ENCODE measurements at places on chromosomes 6 and 20. TPM values are rescaled to one million over a fixed set of nuclear protein-coding genes. Genes with fewer than 3 reads are reported as not detected.

DNA sequence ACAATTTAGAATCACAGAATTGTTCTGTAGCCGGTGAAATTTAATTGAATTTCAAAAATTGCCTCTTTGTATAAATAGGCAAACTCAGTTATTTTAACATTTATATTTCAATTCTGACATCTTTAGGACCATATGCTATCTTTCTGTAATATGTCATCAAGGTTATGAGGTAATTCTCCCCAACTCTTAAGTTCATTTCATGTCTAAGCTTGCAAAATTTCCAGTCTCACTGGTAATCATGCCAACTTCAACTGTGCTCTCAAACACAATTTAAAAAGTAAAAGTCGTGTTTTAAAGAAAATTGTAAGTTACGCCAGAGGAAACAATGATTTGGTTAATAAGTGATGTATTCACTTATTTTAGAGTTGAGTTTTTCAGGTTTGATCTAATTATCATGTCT is 1.4 kb downstream of the NCOA7 start:
- no peak for DNase-seq

GRCh38 chr6:13447949-13448724 is 39.3 kb downstream of the GFOD1 start:
- no peak for DNase-seq

GRCh38 chr6:159434410-159434809 is 258.6 kb downstream of the SOD2 start:
- DNase-seq: no peak

DNA sequence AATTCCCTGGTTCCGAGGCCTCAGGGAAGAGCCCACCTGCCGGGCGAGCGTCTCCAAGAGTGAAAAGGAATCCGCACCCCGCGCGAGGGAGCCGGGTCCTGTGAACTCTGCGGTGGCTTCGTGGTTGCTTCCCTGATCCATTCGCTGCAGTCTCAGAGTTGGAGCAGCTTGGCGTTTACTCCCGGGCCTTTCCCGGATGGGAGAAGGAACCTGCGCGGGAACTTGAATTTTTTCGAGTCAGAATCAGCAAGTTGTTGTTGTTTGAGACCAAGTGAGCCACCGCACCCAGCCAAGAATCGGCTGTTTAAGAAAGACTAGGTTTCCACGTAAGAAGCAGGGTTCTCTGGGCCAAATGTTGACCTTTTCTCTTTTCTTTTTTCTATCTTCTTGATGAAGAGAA is 12.9 kb downstream of the PRSS16 start:
- DNase-seq: no peak

GRCh38 chr6:42402184-42402583 is 49.5 kb downstream of the TRERF1 start:
- peak; percentile 46 for DNase-seq

GRCh38 chr6:31209137-31209536 is 38.7 kb upstream of the POU5F1 start:
- DNase-seq: peak; percentile 62

DNA sequence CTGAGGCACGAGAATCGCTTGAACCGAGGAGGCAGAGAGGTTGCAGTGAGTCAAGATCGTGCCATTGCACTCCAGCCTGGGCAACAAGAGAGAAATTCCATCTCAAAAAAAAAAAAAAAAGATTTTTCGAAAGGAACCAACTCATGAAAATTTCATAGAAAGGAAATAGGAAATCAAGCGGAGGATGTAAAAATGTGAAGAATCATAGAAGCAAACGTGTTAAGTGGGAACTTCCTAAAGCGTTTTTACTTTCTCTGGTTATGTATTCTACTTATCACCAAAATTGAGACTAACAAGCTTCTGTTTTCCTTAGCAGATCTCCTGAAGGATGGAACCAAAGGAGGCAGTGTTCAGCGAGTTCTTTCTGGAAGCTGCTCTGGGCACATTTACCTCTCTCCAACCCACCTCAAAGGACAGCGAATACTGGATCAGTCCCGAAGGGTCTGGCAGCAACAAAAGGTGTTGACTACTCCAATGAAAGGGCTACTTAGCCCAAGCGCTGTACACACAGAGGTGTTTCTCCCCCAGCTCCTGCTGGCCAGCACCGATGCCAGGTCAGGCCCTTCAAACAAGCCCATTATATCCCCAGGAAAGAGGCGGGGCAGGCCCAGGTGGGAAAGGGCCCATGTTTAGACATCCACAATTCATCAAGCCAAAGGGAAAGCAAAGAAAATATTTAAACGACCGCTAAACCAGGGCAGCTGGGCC is 327.5 kb upstream of the JARID2 start:
- DNase-seq: no peak

GRCh38 chr6:32118782-32119628 is 9.0 kb downstream of the ATF6B start:
- peak; percentile 83 for DNase-seq

GRCh38 chr20:17610566-17611289 is 40.9 kb downstream of the DSTN start:
- no peak for DNase-seq

DNA sequence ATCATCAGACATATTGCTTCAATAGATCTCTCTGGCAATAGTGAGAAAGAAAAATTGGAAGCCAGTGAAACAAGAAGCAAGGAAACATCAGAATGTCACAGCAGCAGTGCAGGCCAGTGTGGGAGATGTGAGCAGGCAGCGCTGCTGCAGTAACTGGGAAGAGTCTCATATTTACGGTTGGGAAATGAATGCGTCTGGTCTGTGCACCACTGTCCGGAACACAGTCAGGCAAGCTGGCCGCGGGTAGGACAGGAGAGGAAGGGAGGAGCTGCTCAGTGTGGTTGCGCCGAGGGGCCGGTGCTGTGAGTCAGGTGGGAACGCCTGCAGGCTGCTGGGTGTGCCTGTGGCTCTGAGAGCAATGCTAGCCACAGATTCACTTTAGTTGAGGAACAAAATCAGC is 6.4 kb upstream of the PSMG4 start:
- no peak for DNase-seq

- DNase-seq: no peak
Measured at GRCh38 chr6:113649276-113649675, 207.9 kb upstream of the MARCKS start.

DNA sequence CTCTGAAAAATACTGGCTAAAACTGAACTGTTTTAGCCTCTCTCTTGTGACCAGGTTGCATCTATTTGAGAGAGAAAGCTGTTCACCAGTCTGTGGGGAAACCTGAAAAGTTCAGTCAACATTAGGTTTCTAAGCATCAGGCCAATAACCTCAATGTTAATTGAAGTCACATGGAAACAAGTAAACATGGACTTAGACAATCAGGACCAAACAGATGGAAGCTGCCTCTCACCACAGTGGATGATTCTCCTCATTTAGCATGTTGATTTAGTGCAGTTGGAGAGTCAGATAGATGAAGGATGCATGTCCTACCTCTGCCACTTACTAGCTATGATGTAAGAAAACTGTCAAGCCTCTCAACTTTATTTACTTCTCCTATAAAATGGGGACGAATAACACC is 18.2 kb downstream of the SCGN start:
- DNase-seq: no peak

GRCh38 chr6:38378801-38379200 is 260.9 kb downstream of the BTBD9 start:
- DNase-seq: peak; percentile 64

- no peak for DNase-seq
Measured at GRCh38 chr20:20849161-20849560, 136.7 kb upstream of the RALGAPA2 start.

GRCh38 chr20:22808628-22809027 is 224.3 kb upstream of the FOXA2 start:
- DNase-seq: peak; percentile 46

DNA sequence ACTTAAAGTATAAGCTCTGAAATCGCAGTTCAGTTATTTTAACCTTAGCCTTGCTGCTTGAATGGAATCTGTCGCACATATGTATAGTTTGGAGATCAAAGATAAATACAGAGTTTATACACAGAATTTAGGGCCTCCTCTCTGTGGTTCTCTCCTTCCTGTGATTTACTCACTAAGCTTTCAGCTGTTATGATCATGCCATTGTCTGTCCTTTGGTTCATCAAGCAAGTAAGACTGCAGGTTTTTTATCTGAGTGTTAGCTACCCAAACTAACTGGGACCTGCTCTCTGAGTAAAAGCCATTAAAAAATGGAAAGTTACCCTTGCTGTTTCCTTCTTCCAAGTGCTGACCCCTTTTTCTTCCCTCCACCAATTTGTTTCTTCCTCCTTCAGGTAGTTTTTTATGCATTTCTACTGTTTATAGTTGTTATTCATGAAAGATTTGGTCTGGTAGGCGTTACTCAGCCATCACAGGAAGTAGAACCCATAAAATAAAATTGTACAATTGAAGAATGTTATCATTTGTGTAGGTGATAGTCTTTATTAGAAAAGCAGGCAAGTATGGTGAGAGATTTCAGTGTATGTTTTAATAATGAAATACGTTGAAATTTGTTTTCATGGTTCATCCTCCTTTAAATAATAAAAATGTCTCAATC is 33.7 kb upstream of the SUMO4 start:
- DNase-seq: no peak

DNA sequence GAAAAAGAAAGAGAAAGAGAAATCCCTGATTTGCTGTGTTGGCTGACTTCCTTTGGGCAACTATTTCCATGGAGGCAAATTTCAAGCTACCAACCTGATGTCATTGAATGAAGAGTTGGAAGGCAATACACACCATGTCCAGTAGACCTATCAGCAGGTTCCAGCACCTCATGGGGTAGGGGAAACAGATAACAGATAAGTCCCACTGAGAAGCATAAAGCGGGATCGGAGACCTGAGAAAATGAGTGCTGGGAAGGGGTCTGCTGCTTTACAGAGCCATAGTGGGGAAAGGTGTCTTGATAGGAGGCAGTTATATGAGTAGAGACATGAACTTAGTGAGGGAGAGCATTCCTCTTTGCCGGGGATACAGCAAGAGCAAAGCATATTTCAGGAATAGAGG is 244.9 kb downstream of the PLCB1 start:
- DNase-seq: no peak

DNA sequence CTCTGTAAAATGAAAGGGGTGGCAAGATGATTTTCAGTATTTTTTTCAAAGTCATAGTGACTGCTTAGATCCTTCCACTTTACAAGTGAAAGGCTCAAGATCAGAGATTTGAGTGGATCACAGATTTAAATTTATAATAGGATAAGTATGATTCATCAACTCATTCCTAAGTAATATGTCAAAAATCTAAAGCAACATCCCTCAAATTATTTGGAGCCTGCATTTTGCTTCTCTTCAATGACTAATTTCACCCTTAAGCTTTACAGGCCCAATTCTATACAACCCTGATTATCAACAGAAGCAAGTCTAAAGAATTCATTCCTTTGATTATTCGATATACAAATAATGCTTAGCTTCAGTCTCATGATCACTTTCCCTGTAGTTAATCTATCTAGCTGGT is 93.9 kb upstream of the HEY2 start:
- no peak for DNase-seq

- DNase-seq: no peak
Measured at GRCh38 chr6:53321701-53322100, 27.0 kb downstream of the ELOVL5 start.

GRCh38 chr6:317448-318144 is 25.3 kb downstream of the DUSP22 start:
- no peak for DNase-seq

GRCh38 chr20:33667245-33667675 is 517 bp downstream of the ACTL10 start:
- DNase-seq: peak; percentile 27

DNA sequence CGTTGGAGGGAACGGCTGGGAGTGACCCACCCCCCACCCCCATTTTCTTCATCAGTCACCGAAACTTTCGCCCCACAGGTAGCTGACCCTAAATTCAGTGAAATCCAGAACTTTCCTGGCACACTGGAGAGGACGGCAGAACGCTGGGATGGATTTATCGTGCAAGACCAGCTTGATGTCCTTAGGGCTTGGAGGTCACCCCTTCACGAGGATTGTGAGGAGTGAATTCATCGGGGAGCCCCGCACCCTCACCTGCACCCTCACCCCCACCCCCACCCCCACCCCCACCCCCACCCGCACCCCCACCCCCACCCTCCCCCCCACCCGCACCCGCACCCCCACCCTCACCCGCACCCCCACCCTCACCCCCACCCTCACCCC is 13.3 kb upstream of the TCFL5 start:
- no peak for DNase-seq

- no peak for DNase-seq
Measured at GRCh38 chr6:100246206-100246605, 218.5 kb downstream of the SIM1 start.

DNA sequence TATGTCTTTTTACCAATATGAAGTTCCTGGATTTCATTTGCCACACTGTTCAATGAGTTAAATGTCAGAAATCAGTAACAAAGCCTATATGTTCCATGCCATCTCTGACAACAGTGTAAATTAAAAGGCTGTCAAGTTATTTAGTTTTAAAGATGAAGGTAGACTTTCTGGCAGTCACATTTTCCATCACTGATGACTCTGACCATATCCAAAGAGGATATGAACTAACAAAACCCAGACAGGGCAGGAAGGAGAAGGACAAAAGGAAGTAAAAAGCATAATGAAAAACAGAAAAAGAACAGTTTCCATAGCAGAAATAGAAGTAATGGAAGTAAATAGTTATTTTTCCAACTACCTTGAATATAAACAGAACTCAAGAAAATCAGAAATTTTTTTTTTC is 242.3 kb downstream of the UBE3D start:
- no peak for DNase-seq

DNA sequence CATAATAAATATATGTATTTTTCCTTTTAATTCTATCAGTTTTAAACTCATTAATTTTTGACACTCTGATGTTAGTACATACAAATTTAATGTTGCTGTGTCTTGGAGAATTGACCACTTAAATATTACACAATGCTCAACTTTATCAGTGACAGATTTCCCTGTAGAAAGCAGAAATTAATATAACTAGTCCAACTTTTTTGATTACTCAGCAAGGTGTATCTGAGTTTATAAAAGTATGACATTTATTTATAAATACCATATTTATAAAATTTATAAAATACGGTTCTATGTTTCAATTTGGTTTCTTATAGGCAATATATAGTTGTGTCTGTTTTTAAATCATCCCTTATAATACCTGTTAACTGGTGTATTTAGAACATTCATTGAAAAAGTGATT is 350.0 kb upstream of the EYS start:
- no peak for DNase-seq

Gene KCNK16
- not detected for total RNA-seq

Gene ETV7
- not detected for total RNA-seq

Gene STXBP5
- 12.9 TPM for total RNA-seq

Gene GHRH
- not detected for total RNA-seq

Gene GPR6
- total RNA-seq: not detected

Gene XKR7
- not detected for total RNA-seq

Gene GABRR1
- total RNA-seq: not detected

Gene TMEM74B
- 18.4 TPM for total RNA-seq

Gene FABP7
- not detected for total RNA-seq

Gene GRM1
- not detected for total RNA-seq

Gene C20orf141
- not detected for total RNA-seq

Gene TNXB
- 3.3 TPM for total RNA-seq

Gene FAM162B
- total RNA-seq: not detected

Gene CCN6
- total RNA-seq: not detected
